ENCODE measurements at places on chromosomes 13 and 19.

- no peaks in the 10 kb centered on the region for H3K27me3 ChIP-seq
- H3K4me3 ChIP-seq: peak within 1 kb of the TSS; percentile 57
- DNase-seq: no peak
- no peak within 1 kb of the TSS for H3K27ac ChIP-seq
These were observed at the start of gene NEK5 for GRCh38 chr13:52128714-52129700. Gene NEK5, minus strand, starts transcription at chr13:52129073. Its CDS starts 1,591 bp downstream, at chr13:52127482.

DNA sequence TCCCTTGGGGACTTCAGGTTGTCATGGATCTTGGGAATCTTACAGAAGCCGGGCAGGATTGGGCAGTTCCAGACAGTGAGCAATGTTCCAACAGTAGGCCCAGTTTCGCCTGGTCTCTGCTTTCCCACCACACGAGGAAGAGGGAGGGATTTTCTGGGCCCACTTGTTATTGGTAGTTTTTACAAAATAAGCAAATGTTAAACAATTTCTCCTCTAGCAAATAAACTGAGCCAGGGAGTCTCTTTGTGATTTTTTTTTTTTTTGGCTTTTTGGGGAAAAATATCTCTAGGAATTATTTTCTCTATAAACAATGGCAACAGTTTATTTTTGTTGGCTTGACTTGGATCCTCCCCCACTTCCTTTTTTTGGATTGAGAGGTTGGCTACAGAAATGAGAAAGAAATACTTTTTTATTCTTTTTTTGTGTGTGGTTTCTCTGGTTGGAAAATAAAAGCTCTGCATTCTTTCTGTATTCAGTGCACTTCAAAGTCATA is 89.3 kb downstream of the TM9SF2 start:
- no peaks in the 10 kb centered on the region for H3K36me3 ChIP-seq
- H3K27ac ChIP-seq: no peak overlapping the region
- H3K4me3 ChIP-seq: no peak overlapping the region
- H3K27me3 ChIP-seq: no peaks in the 10 kb centered on the region

DNA sequence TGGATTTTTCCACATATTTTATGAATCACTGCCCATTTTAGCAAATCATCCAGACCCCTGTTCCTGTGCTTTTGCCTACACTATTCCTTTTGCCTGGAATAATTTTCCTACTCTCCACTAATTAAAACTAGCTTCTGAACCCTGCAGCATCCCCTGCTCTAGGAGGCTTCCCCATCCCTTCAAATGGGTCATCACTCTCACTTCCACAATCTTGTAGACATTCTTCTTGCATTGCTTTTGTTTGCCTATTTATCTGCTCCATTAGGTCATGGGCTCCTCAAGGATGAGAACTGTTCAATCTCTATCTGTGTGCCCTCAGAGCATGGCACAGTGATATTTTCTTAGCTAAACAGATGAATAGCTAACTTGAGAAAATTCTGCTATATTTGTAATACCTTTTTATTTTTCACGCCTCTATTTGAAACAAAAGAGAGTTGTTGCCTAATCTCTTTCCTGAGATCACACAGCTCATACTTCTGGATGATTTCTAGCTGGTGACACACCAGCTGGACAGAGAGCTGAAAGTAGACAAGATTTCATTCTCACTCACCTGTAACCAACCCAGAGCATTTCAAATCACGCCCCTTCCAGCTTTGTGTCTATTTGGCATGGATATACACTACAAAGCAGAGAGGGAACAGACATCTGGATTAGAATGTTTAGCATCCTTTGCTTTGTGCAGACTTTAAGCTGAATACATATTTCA is 466.0 kb downstream of the FOXO1 start:
- H3K4me3 ChIP-seq: no peak overlapping the region
- no peak for DNase-seq
- H3K4me1 ChIP-seq: no peaks in the 10 kb centered on the region
- no peaks in the 10 kb centered on the region for H3K36me3 ChIP-seq

- no peak overlapping the region for H3K27ac ChIP-seq
- H3K4me3 ChIP-seq: no peak overlapping the region
- peaks cover 2% of the 10 kb centered on the region for H3K4me1 ChIP-seq
- H3K27me3 ChIP-seq: no peaks in the 10 kb centered on the region
- no peaks in the 10 kb centered on the region for H3K36me3 ChIP-seq
These were observed 102.7 kb downstream of the SIPA1L3 start for GRCh38 chr19:38009650-38010242.

DNA sequence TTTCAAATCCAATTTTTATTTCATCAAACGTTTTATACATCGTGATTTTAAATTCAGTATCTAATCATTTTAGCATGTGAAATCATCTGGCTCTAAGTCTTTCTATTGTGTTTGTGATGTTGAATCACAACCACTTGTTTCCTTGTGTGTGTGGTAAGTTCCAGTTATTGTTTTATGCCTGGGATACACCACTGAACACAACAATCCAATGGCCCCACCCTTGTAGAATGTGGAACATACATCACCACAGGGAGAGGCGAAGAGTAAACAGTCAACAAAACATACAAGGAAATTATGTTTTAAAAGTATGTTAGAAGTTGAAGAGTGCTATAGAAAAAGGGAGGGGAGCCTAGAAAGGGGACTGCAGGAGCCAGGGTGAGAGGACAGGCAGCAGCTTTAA is 100.5 kb downstream of the EPSTI1 start:
- DNase-seq: no peak
- H3K27ac ChIP-seq: no peak overlapping the region
- no peaks in the 10 kb centered on the region for H3K27me3 ChIP-seq
- H3K36me3 ChIP-seq: no peaks in the 10 kb centered on the region
- H3K4me1 ChIP-seq: no peaks in the 10 kb centered on the region
- H3K4me3 ChIP-seq: no peak overlapping the region

GRCh38 chr19:39681416-39681815 is 22.9 kb upstream of the LGALS14 start:
- DNase-seq: no peak
- peaks cover 57% of the 10 kb centered on the region for H3K27me3 ChIP-seq
- peaks cover 11% of the 10 kb centered on the region for H3K4me1 ChIP-seq
- H3K27ac ChIP-seq: no peak overlapping the region

DNA sequence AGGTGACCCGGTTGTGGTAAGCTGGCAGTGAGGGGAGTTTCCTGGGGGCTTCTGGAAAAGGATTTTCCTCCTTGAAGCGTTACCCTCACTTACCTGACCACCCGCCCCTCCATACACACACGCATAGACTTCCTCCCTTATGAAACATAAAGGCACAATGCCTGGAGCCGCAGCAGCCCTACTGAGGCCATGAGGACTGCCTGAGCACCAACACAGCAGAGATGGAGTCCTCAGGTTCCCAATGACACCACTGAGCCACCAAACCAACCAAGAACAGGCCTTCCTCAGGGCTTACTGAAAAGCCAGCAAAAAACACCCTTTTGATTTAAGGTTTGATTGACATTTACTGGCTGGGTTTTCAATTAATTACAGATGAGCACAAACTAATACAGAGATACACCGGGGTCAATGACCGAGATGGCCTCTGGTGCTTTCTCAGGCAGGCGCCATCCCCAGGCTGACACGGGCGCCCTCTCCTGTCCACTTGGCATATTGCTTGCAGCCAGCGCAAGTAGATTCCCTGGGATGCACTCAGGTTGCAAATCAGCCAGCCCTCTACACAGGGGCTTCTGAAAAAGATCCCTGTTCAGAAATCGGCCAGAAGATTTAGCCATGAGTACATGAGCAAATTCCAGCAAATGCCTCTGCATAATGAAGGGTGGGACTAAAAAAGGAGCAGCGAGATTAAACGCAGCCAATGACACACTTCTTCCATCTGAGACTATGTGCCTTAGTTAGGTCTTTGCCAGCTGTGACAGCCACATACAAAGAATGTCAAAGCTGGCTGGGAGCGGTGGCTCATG is 14.8 kb downstream of the OPA3 start:
- H3K27ac ChIP-seq: no peak overlapping the region
- no peak overlapping the region for H3K4me3 ChIP-seq
- H3K4me1 ChIP-seq: peaks cover 6% of the 10 kb centered on the region
- no peaks in the 10 kb centered on the region for H3K27me3 ChIP-seq
- H3K36me3 ChIP-seq: no peaks in the 10 kb centered on the region

GRCh38 chr13:20547479-20547908 is 19.5 kb upstream of the IFT88 start:
- H3K36me3 ChIP-seq: no peaks in the 10 kb centered on the region
- H3K27me3 ChIP-seq: no peaks in the 10 kb centered on the region
- no peak overlapping the region for H3K4me3 ChIP-seq
- H3K27ac ChIP-seq: no peak overlapping the region
- DNase-seq: no peak

GRCh38 chr13:52921194-52921593 is 72.8 kb upstream of the PCDH8 start:
- DNase-seq: no peak
- H3K4me1 ChIP-seq: no peaks in the 10 kb centered on the region
- no peaks in the 10 kb centered on the region for H3K36me3 ChIP-seq
- H3K27ac ChIP-seq: no peak overlapping the region

DNA sequence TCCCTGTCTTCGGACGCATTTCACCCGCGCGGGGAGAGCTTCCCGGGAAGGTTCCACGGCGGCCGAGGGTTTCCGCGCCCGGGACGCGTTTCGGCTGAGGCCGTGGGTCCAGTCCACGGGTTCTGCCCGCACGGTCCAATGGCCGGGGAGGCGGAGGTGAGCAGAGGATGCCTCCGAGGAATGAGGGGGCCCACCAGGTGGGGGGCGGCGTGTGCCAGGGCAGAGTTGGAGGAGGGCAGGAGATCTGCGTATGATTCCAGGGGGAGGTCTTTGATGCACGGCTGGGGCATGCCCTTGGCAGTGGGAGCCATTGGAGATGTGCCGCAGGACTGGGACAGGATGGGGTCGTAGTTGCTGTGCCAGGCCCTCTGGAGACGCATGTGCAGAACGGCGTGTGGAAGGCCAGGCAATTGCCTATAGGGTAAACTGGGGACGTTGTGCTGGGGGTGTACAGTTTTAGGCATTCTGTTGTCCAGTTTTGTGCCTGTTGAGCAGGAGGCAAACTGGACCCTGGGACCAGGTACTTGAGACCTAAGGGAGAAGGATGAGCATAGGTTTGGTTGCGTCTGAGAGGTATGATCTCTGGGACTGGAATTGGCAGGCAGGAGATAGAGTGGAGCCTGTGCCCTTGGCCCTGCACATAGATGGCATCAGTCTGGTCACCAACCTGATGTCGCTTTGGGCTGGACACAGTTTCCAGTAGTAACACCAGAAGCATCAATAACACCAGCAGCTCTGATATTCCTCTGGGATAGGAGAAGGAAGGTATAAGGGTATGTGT is 751 bp downstream of the ZNF584 start:
- H3K4me3 ChIP-seq: peak overlapping the region; percentile 86
- DNase-seq: no peak
- no peaks in the 10 kb centered on the region for H3K27me3 ChIP-seq
- H3K4me1 ChIP-seq: peaks cover 15% of the 10 kb centered on the region
- peak overlapping the region; percentile 91 for H3K27ac ChIP-seq
- H3K36me3 ChIP-seq: no peaks in the 10 kb centered on the region

- H3K4me3 ChIP-seq: no peak overlapping the region
- no peaks in the 10 kb centered on the region for H3K4me1 ChIP-seq
- no peaks in the 10 kb centered on the region for H3K27me3 ChIP-seq
- H3K36me3 ChIP-seq: no peaks in the 10 kb centered on the region
These were observed 60.2 kb upstream of the TNFRSF19 start for GRCh38 chr13:23509781-23510543.

DNA sequence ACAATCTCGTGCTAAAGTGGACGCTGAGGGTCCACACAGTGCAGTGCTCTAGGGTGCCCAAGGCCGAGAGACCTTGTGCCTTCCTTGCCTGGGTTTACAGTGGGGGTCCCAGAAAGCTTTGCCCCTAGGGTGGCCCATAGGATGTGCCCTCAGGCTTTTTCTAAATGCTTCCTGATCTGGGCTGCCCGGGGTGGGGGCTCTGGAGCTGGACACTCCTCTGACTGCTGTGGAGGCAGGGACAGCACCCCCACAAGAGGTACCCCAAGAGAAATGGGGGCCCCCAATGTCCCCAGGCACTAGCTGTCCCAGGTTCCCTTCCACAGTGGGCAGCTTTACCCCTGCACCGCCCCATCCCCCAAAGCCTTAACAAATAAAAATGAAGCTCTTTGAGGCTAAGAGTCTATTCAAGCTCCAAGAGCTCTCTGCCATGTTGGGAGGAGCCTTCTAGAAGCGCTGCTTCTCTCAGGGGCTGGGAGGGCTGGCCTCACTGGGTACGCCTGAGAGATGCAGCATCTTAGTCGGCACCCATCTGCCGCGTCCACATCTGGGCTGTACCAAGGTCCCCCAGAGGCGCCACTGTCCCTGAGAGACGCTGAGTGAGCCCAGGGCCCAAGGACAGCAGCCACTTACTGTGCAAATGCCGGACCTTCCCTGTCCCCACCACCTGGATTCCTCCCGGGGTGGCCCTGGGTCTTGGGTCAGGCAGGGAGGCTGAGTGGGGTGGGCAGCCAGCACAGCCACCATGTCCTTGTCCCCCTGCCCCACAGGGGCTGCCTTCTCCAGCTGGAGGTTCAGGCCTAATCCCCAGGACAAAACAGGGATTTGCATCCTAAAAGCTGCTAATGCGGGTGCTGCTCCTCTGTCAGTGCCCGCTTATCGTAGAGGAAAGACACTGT is 27.4 kb downstream of the CEBPA start:
- H3K4me1 ChIP-seq: peaks cover 10% of the 10 kb centered on the region
- DNase-seq: no peak
- H3K27ac ChIP-seq: no peak overlapping the region
- no peak overlapping the region for H3K4me3 ChIP-seq

DNA sequence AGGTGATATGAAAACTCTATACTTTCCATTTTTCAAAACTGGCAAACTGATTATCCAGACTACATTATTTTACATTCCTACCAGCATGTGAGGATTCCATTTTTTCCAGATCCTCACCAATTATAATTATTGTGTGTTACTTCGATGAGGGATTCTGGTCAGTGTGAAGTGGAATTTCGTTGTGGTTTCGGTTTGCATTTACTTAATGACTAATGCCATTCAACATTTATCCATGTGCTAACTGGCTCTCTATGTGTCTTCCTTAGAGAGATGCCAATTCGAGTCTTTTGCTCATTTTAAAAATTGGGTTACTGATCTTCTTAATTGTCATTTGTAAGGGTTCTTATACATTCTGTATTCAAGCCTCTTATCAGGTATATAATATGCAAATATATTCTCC is 1551.3 kb upstream of the MIR17HG start:
- no peak for DNase-seq
- H3K4me3 ChIP-seq: no peak overlapping the region
- no peaks in the 10 kb centered on the region for H3K27me3 ChIP-seq
- H3K27ac ChIP-seq: no peak overlapping the region
- H3K36me3 ChIP-seq: no peaks in the 10 kb centered on the region
- no peaks in the 10 kb centered on the region for H3K4me1 ChIP-seq

GRCh38 chr19:900043-900301 is 6.7 kb downstream of the RNU6-9 start:
- no peaks in the 10 kb centered on the region for H3K27me3 ChIP-seq
- H3K27ac ChIP-seq: no peak overlapping the region
- H3K4me3 ChIP-seq: no peak overlapping the region

DNA sequence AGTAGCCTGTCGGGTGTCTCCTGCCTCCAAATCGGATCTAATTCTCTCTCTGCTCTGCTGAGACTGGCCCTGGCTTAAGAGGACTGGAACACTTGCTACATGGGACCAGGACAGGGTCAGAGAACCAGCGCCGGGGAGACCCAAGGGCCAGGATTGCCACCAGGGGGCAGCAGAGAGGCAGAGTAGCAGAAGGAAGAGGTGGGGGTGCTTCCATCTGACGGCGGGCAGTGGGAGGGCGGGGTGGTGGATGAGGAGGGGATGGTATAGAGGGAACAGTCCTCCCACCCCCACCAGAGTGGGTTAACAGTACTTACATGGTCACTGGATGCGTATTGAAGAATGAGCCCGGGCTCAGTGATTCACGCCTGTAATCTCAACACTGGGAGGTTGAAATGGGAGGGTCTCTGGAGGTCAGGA is 11.9 kb downstream of the SELENOW start:
- peak; percentile 32 for DNase-seq
- no peaks in the 10 kb centered on the region for H3K27me3 ChIP-seq
- no peak overlapping the region for H3K27ac ChIP-seq
- no peaks in the 10 kb centered on the region for H3K36me3 ChIP-seq

GRCh38 chr19:5828661-5829566 is 10.6 kb downstream of the FUT6 start:
- peaks cover 8% of the 10 kb centered on the region for H3K4me1 ChIP-seq
- H3K27ac ChIP-seq: peak overlapping the region; percentile 80

Measured in Panc1 (cell line).